SK-N-MC (cell line): ENCODE measurements at places on chromosomes 7 and 10.

DNA sequence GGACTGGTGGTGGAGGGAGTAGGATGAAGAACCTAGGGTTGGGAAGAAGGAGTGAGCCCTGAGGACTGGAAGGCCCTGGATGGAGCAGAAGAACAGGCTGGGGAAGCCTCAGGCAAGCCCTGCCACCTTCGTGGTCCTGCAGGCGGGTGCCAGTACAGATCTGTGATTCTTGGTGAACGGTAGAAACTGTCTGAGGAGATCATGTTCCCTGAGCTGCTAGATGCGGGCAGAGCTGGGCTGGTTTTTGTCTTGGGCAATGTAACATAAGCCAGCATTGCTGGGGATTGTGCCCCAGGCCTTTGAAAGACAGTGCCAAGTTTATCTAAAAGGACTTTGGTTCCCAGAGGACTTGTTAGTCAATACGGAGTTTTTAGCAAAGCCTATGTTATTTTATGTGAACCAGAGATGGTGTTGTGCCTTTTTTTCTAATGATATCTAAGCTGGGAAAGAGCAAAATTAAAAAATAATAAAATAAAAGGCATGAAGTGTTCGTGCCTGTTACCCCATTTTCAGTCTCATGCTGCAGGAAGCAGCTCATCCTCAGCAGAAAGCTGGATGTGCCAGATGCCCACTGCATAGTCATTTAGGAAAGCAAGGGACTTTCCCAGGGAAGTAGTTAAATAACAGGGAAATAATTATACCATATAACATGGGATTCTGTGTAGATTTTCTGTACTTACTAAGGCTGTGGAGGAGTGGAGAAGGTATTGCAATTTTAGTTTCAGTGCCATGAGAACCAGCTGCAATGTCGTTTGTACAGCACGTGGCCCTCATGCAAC is 24.4 kb upstream of the FIGNL1 start:
- DNase-seq, result no peak

GRCh38 chr10:91206427-91206826 is 14.0 kb upstream of the PCGF5 start:
- DNase-seq, result no peak

DNA sequence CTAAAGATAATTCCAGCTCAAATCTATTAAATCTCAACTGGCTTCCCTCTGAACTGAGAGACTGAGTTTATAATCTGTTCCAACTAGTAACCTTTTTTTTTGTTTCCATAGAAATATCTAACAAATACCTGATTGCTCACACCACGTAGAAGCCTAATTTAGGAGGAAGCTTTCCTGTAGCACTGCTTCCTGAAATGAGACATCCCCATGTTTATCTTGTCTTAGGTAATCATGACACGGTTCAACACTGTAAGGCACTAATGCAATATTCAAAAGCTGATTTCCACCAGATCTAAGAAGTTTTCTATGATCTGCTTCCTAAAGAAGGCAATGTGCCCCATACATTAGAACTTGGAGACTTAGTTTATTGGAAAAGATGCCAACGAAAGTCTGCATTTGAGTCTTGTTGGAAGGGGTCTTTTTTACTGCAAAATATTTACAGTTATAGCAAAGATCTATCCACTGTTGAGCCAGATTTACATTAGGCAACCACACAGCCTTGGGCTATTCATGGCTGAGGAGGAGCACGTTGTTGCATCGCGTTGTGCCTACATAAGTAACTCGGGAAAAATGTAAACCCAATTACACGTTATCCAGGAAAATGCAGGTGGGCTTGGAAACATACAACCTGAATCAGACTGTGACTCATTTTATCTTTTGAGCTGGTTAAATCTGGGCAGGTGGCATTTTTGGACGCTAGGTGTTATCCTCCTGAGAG is 66.3 kb downstream of the VIPR2 start:
- DNase-seq, result no peak

DNA sequence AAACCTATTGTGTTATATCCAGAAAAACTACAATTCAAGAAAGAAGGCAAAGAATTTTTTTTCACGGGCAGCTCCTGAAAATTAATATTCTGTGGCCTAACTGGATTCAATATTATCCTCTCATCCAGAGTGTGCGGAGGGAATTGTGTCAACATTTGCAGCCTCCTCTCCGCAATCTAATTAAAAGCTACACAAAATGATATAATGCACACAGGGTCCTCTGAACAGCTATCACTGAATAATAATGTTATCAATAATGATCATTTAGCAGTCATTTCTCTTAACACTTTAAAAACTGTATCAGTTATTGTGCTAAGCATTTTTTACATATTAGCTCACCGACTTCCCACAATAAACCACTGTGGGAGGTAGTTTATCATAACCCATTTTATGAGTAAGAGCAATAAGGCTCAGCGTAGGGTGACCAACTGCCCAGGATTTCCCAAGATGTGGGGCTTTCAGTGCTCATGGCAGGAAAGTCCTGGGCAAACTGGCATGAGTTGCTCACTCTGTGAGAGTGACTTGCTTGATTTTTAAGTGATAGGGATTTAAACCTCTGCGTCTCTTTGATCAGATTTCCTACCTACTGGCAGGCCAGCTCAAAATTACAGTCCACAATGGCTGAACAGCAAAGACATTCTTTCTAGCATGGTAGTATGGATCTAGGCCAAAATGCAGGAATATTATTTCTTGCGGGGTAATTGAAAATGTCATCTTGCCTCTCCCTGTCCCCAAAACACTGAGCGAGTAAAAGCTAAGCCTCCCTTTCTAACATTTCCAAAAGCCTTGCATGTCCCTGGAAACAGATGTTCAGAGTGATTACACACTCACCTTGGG is 65.7 kb downstream of the AOAH start:
- no peak for DNase-seq

DNA sequence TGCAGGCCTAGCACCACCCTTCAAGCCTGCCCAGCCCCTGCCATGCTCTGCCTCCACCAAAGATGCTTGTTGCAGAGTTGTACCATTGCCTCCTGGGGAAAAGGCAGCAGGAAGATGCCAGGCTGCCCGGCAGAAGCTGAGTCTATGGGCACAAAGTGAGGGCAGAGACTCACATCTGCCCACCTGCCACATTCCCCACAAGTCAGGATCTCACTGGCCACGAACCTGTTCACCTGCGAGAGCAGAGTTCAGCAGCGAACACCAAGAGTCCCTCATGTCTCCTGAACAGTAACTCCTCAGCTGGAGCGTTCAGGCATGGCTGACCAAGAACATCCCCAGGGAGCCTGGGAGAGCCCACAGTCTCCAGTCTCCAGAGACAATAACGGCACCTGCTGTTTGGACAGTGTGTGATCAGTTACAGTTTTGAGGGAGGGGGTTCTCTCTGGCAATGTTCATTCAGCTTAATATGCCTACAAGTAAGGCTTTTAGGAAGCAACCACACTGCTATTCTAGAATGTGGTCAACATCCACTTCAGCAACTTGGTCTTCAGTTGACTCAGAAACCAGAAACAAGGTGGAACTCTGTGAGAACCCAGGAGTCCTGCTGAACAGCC is 78.5 kb downstream of the GRID1 start:
- no peak for DNase-seq

GRCh38 chr10:61343796-61344195 is 109.4 kb downstream of the TMEM26 start:
- no peak for DNase-seq
